ENCODE measurements at places on chromosomes 4 and X.
A peak's percentile ranks its signal among the peaks of the same experiment; 100 is the strongest.

- no peak for DNase-seq
Observed at GRCh38 chr4:111880116-111880515, 265.1 kb upstream of the FAM241A start.

- DNase-seq: no peak
Observed at GRCh38 chr4:142697320-142697719, 148.8 kb downstream of the INPP4B start.

- no peak for DNase-seq
Observed at GRCh38 chr4:98633159-98633558, 25.3 kb downstream of the TSPAN5 start.

DNA sequence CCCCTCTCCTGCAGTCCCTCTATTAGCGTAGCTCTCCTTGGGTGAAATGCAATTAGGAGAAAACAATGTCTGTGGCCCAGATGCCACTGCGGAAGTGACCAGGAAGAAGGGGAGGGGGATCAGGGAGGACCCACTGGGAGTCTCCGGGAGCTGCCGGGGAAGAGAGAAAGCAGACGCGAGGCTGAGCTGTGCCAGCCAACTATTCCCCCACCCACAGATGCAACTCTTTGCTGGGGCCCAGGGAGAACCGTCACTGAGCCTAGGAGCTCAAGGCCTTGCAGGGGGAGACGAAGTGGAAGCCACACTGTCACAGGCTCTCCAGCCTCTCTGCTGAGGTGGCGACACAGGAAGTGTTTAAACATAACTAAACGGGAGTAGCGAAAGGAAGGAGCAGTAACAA, 149.2 kb downstream of the BCOR start:
- no peak for DNase-seq

GRCh38 chrX:40467454-40467853, 113.3 kb upstream of the ATP6AP2 start:
- DNase-seq: no peak

DNA sequence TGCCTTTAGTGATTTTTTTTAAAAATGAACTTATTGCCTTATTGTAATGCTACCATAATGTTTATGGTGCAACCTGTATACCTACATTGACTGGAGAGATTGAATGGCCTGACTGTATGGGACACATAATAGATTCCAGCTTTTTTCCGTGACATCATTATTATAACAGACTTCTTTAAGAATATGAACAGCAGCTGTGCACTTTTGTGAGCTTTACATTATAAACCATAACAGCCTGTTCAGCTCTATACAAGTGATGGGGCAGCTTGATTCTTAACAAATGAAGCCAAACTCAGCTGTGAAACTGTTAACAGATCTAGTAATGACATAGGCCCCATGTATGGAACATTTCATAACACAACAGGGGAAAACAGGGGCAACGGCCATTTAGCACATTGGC, 187.0 kb downstream of the BMPR1B start:
- no peak for DNase-seq

DNA sequence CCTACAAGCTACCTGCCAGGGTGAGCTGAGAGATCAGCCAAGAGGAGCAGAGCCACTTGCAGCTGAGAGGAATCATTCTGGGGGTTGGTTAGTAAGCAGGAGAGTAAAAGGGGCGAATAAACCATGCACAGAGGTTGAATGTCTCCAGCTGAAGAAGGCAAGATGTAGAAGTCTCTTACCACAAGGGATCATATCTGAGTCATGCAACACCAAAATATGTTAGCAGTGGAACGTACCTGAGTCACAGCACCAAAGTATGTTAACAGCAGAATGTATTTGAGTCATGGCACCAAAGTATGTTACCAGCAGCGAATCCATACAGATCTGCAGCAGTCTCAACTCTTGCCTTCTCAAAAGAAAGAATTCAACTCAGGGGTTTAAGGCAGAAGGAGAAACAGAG, 29.9 kb downstream of the C4orf51 start:
- DNase-seq: peak; percentile 15

- no peak for DNase-seq
Observed at GRCh38 chr4:6044805-6045204, 26.6 kb upstream of the C4orf50 start.

- DNase-seq: no peak
Observed at GRCh38 chr4:79273915-79274314, 51.9 kb downstream of the NAA11 start.

DNA sequence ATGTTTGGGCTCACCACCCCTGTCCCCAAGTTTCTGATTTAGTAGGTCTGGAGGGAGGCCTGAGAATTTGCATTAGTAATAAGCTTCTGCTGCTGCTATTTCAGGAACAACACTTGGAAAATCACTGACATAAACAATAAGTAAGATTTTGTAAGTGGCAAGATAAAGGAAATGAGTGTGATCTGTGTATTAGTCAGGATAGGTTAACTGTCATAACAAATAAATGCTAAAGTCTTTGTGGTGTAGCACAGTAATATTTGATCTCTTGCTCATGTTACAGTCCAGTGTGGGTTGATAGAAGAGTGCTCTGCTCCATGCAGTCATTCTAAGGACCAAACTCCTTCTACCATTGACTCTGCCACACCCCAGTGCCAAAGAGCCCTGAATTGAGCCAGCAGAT, 67.0 kb downstream of the NHS start:
- no peak for DNase-seq

DNA sequence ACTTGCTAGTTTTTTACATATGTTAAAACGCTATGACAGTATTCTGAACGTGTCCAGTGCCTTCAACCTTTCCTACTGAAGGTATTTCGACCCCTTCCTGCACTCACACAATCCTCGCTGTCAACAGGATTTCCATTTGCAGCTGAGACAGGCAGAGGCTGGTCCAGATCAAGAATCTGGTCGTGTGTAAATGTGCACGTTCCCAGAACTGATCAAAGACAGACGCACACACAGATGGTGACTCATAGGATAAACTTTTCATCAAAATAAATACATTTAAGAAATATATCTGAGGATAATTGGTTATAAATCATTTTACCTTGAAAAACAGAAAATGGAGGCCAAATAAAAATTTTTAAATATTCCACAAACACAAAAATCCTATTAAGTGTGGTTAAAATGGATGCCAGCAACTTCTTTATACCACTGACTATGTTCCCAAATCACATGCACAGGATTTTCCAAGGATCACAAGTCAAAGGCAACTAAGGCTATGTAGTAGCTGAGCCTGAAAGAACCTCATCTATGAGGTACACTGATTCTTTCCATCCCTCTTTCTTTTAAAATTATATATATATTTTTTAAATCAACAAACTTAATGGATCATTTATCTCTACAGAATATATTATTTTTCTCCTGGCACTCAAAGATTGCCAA, 85.9 kb downstream of the RNF150 start:
- no peak for DNase-seq

GRCh38 chrX:46279214-46279924, 265.9 kb downstream of the ZNF674 start:
- peak; percentile 11 for DNase-seq

DNA sequence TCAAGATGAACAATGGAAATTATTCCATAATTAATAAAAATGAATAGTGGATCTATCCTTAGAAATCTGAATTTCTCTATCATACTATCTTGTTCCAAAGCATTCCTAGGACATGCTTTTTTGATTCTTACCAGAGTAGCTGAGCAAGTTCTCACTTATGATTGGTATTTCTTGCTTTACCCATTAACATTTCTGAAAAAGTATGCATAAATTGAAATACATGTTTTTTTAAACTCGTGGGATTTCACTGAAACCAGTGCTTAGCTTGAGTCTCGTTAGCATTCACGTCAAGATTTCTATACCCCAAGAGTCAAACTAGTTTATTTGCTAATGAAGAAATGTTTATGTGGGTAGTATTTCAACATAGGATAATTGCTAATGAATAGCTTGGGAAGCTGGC, 89.0 kb downstream of the ELOVL6 start:
- no peak for DNase-seq

DNA sequence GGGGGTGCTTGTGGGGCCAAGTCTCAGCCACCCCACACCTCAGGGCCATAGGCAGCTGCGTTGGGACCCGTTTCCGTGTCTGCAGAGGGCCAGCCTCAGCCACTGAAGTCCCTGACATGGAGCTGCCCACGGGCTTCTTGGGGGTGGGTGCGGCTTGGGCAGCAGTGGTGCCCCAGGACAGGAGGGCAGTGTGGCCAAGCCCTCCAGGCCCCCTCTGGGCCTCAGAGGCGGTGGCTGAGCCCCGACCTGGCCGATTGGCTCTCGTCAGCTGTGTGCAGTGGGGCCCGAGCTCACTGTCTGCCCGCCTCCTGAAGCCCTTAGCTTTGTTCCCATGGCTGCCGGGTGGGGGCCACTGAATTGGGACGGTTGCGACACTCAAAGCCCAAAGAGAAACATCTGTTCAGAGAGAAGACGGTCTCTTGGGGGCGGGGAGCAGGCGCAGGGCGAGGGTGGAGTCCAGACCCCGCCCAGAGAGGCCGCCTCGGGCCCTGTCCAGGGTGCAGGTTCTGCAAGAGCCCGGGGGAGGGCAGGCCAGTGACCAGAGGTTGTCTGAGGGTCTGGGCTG, 9.1 kb downstream of the FGFR3 start:
- no peak for DNase-seq

- no peak for DNase-seq
Observed at GRCh38 chr4:93348896-93349295, 479.7 kb upstream of the ATOH1 start.

- no peak for DNase-seq
Observed at GRCh38 chr4:20362148-20362547, 110.4 kb downstream of the SLIT2 start.

GRCh38 chr4:121307445-121308327, 73.1 kb downstream of the QRFPR start:
- peak; percentile 52 for DNase-seq

DNA sequence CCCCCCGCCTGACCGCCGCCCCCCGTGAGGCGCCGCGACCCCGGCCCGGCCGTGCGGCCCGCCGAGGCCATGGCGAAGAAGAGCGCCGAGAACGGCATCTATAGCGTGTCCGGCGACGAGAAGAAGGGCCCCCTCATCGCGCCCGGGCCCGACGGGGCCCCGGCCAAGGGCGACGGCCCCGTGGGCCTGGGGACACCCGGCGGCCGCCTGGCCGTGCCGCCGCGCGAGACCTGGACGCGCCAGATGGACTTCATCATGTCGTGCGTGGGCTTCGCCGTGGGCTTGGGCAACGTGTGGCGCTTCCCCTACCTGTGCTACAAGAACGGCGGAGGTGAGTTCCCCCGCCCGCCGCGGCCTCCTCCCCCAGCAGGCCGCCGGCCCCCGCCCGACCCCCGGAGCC, 780 bp downstream of the SLC6A8 start:
- no peak for DNase-seq

- DNase-seq: no peak
Observed at GRCh38 chr4:128461291-128462102, 173.9 kb upstream of the PGRMC2 start.

DNA sequence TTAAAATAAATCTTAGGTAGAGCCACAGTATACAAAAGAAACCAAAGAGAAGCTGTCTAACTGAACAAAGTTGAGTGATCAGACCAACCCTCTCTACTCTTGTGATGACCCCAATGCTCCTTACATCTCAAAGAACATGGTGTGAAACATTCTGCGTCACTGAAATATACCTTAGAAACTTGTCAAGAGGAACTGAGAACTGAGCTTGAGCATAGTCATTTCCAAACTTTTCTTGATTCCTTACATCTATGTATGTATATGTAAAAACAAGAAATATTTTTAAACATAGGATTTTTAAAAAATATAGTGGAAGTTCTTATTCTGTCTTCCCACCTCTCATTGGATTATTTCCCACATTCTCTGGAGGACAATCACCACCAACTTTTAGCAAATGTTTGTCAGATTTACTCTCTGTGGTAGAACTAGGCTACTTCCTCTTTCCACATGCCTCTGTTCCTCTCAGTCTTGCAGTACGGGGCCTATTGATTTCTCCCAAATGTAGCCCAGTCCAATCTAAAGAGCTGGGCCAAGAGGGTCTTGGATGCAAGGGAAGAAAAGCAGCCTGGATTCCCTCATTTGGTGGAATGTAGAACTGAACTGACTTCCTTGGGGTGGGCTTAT, 98.2 kb upstream of the HHIP start:
- no peak for DNase-seq

GRCh38 chrX:46588263-46588662, 14.7 kb downstream of the CHST7 start:
- DNase-seq: peak; percentile 64

- DNase-seq: no peak
Observed at GRCh38 chr4:41174444-41174843, 39.9 kb downstream of the APBB2 start.

DNA sequence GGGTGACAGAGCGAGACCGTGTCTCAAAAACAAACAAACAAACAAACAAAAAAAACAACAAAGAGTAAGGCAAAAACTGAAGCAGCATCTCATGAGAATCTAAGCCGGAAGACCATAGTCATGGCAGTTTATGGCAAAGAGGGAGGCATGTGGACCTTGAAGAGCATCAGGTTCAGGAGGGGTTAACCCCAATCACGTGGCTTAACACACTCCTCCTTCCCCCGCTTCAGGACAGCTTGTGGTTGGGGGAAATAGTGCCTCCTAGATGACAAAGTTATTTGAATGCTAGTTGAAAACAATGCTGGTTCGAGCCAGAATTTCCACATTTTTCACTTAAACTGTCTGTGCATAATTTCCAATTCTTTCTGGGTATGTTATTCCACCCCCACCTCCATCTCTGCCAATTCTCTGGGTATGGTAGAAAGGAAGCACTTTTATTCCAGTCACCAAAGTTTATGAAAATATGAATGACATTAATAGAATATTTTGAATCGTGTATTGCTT, 11.7 kb upstream of the MAP7D3 start:
- DNase-seq: no peak

DNA sequence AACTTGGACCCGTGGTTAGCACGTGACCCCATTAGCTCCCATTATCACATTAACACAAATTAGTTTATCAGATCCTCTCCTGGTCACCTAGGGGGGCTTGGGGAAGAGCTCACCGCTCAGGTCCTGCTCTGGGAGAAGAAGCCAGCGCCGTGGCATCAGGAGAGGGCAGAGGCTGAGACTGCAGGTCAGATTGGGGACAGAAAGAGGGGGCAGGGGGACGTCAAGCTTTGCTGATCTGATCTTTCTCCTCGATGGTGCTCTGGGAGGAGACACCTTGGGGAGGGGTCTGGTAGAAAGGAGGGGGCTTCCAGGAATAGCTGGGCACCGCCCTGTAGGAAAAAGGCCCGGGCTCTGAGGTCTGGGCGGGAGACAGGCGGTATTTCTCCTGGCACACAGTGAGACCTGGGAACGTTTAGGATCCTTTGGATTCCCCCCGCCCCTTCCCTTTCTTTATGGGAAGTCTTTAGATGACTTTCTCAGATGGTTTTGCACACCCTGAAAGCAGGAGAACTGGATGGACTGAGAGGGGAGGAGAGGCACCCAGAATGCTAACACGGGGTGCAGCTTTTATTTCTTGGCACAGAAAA, 9.1 kb upstream of the ELF4 start:
- DNase-seq: no peak

GRCh38 chr4:95377366-95377900, 171.3 kb downstream of the UNC5C start:
- no peak for DNase-seq
